ENCODE measurements at places on chromosomes 11 and 22.

GRCh38 chr11:46006418-46007070, 84.1 kb downstream of the LARGE2 start:
- DNase-seq = no peak

- no peak for DNase-seq
These were observed 71.4 kb downstream of the NAT10 start for GRCh38 chr11:34176751-34177209.

DNA sequence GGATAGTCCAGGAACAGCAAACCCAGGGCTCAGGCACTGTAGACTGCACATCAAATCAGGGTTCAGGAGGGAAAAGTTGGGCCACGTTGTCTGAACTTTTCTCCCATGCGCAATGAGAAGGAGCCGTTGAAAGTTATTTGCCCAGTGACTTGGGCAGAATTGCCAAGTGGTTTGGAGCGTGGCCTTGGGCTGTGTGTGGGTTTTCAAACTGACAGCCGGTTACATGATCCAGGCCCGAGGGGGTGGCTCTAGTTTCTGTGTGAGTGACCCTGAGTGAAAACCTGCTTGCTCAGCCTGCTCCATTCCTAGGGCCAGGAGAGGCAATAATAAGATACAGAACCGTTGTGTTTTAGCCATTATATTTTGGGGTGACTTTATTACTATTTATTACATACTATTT, 20.3 kb downstream of the MB start:
- no peak for DNase-seq

DNA sequence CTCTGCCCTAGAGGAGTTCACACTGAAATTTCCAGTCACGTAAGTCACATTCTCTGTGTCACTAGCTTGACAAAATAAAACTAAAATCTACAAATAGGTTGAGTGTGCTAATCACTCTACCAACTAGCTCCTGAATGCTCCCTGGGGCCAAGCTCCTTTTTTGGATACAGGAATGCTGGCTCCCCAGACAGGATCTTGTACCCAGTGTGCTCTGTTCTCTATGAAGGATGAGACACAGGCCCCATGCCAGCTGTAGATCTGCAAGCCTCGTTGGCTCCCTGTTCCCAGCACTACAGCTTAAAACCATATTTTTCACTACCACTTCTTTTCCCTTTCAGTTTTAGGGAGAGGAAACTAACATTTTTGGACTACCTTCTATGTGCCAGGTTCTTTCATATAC, 3.7 kb upstream of the IPO7 start:
- DNase-seq = no peak

DNA sequence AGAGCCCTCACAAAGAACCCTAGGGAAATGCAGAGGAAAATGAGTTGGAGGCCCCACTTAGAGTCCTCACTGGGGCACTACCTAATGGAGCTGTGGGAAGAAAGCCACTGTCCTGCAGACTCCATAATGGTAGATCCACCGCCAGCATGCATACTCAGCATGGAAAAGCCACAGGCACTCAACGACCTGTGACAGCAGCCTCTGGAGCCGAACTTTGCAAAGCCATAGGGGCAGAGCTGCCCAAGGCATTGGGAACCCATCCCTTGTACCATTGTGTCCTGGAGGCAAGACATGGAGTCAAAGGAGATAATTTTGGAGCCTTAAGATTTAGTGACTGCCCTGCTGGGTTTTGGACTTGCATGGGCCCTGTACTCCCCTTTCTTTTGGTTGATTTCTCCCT, 18.8 kb downstream of the BBOX1 start:
- DNase-seq = no peak

DNA sequence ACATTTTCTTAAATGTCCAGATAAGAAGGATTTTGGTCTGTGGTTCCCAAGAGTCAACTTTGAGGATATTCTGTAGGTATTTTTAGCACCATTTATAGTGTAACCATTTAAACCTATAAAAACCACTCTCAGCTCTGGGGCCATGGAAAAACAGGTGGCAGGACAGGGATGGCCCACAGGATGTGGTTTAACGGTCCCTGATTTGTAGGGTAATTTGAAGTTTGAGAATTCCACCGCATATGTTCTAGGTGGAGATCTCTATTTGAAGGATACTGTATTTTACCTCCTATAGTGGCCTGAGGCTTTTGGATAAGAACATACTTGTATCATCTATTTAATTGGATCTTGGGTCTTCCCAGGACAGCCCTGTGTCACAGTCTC, 62.4 kb upstream of the IGLL5 start:
- no peak for DNase-seq
